ENCODE measurements at places on chromosomes 2 and 18.

DNA sequence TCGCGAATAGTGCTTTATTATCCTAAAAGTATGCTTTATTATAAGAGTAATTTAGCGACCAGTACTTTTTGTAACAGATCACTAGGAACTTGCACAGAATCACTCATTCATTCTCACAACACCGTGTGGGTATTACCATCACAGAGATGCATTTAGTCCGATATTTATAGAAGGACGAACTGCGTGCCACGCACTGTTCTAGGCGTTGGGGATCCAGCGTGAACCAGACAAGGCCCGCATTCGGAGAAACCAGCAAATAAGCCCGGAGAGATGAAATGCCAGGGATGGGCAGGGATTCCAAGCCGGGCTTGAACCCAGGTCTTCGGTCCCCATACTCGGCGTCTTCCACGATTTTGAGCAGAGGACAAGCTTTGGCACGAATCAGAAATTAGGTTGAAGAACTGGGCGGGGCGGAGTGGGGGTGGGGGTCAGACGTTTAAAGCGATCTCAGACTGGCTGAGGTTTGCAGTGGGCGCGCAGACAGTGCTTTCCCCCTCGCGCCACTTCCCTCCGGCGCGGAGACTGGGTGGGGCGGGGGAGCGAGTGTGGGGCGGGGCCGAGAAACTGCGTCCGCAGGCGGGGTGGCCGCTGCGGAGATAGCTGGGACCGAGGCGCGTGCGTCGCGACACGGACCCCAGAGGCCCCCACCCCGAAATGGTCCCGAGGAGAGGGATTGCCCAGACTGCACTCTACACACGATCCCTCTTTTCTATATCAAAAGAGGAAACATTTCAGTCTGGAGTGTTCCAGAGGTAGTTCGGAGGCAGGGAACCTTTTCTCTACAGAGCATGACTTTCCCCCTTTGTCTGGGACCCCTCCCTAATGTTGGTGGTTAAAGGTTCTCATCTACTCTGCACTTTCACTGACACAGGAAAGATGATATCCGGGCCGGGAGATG, 1.1 kb upstream of the CXCR4 start:
- DNase-seq = no peak

DNA sequence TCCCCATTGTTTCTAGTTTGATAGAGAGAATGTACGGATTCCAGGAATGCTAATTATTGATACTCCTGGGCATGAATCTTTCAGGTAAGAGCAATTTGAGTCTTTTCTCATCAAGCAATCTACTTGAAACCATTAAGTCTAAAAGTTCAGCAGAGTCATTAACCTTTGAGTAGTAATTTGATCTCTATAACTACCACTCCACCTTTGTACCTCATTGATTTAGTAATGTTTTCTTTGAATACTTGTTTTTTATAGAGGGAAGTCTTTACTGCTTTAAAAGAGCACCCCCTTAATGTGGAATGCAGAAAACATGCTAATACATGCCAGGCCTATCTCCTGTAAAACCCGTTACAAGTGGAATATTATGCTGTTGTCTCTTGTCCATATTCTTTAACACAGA, 45.0 kb downstream of the EIF5B start:
- DNase-seq = no peak

- DNase-seq = no peak
These were observed 11.1 kb upstream of the CNNM3 start for GRCh38 chr2:96804986-96805385.

DNA sequence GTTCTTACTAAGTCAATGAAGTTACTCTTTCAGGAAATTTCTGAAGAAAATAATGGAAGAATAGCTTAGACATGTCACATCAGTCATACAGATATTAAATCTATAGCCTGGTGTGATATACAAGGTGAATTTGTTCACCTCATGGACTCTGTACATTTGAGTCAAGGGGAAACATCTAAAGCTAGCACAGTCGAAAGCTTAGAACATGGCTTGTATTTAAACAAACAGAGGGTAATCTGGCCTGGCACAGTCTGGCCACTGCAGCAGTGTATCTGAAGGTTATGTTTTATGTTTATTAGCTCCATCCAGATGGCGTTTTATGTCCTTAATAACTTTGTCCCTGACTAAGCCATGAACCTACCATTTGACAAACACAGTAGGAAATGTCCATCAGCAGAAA, 817.3 kb downstream of the SATB2 start:
- no peak for DNase-seq

GRCh38 chr18:9321017-9321452, 13.5 kb upstream of the TWSG1 start:
- DNase-seq = no peak

- DNase-seq = no peak
These were observed 447.7 kb upstream of the GYPC start for GRCh38 chr2:126208266-126208665.

DNA sequence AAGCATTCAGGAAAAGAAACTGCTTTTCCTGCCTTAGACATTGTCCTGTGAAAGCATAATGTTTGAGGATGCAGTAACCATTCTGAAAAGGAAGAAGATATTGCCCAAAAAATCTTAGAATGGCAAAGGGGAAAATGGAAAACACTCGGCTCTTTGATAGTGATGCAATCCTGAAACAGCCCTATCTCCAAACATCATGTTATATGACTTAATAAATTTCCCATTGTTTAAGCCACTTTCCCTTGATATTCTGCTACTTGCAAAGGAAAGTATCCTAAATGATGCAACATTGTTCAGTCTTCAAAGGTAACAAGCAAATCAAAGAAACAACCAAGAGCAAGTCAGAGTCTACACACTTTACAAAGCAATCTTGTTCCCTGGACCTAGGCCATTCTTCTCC, 78.5 kb downstream of the EXOC6B start:
- DNase-seq = no peak

DNA sequence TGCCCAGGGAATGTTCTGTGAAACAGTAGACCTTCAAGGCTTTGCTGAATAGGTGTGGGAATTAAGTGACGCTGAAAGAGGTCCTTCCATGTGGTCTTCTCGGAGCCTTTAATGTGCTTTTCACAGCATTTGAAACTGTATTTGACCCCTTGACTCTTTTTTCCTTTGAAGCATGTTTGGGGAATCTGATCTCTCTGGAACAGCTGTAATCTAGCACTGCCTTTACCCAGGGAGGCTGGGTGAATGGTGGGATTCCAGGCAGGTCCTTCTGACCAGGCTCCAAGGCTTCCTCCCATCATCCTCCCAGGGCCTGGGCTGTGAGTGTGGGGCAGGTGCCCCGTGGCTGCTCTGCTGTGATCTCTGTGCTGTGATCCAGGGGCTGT, 4.2 kb downstream of the ZAP70 start:
- DNase-seq = no peak

Data from MCF 10A (cell line).